ENCODE measurements at places on chromosomes 5 and 9.

DNA sequence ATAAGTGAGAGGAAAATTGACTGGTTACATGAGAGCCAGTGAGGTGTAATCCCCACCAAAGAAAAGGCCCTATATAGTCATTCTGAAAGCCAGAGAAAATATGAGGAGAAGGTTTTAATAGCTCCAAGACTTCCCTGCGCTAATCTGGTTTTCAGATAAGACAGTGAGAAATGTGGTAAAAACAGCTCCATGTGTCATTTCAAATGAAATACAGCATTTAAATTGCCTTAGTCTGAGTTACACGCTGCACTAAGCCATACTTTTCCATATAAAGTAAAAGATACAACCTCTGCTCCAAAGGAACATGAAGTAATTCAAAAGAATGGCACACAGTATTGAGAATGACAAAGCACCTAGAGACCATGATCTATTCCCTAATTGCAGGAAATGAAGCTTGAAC is 378.0 kb upstream of the PDE4D start:
- DNase-seq, result no peak

DNA sequence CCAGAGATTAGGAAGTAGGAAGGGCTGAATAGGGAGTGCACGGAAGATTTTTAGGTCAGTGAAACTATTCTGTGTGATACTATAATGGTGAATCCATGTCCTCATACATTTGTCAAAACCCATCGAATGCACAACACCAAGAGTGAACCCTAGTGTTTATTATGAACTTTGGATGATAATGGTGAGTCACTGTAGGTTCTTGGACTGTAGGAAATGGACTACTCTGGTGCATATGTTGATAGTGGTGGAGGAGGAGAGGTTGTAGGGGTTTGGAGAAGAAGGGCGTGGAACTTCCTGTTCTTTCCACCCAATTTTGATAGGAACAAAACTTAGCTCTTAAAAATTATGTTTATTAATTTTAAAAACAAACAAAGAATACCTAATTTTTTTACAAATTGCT is 14.3 kb downstream of the CTSL start:
- DNase-seq, result no peak

DNA sequence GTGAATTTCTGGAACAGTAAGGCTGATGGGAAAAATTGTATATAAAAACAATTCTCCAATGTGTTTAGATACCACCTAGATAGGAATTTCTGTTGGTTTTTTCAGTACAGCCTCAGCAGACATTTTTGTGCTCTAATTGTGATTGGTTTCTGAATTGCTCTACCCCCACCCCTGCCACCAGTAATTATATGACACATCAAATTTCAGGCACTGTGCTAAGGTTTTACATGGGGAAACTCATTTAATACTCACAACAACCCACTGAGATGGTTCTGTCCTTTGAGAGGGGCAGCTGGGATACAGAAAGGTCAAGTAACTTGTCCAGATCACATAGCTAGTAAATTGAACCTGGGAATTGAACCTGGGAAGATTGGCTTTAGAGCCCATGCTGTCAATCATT is 288.0 kb downstream of the ARHGEF28 start:
- no peak for DNase-seq

DNA sequence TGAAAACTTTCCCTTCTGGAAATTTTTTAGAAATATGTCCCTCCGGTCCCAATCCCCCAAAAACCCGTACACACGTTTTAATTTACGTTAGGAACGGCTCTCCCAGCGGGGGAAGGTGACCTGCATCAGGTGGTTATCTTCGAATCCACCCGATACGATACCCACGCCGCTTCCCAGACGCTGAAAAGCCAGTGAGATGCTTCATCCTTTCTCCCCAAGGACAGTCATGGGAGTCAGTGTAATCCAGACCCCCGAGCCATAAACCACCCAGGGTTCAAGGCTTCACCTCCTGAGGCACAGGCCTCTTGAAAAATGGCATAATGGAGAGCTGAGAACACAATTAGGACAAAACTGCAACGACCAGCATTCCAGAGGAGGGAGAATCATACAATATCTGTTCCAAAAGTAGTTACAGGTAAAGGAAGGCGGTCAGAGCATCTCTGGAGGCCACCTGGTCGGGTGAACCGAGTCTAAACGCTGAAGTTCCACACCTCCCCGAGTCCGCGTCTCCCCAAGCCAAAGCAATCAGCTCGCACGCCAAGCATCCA is 857 bp downstream of the FAM169A start:
- DNase-seq, result no peak

GRCh38 chr5:128154943-128155342 is 71.4 kb downstream of the SLC12A2 start:
- DNase-seq, result no peak

DNA sequence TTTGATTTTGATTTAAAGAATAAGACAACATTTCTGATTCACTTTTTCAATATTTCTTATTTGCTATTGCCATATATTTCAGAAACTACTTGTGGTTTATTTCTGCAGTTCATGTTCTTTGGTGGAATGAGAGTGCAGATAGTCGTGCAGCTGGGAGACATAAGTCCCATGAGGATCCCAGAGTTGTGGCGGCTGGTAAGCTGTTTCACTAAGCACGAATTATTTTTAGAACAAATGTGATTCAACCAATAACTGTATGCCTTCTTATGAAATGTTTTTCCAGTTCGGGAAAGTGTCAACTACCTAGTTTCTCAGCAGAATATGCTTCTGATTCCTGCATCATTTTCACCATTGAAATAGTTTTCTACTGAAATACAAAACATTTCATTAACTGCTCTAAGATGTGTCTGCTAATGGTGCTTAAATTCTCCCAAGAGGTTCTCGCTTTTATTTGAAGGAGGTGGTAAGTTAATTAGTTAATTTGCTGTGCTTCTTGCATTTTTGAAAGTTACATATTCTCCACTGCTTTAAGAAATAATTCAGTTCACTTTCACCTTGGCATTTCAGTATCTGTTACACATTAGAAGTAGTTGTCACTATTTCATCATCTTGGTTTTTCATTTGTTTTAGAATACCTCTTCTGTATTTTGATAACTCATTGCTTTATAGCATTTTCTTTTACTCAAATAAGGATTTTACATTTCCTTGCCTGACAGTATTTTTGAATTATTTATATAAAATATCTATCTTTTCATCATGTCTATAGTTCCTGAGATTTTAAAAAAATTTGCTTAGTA is 9.0 kb downstream of the NIPSNAP3B start:
- DNase-seq, result no peak

DNA sequence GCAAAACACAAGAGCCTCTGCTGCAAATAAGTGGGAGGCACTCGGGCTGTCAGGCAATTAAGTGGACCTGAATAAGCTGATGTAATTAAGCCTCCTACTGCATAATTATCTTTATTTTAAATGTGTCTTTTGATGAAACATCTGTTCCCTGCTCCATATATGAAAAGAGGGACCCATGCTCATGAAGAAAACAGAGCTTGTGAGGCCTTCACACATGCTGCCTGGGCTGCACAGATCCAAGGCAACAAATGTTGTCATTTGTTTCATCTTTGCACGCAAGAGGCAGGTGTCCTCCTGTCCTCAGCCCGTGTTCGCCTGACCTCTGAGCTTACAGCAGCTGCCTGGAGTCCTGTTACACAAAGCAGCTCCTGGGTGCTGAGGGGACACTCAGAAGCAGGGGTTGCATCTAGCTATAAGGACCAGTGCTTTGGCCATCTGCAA is 381.1 kb downstream of the ZNF608 start:
- no peak for DNase-seq

GRCh38 chr5:124511791-124512190 is 234.6 kb downstream of the ZNF608 start:
- no peak for DNase-seq

DNA sequence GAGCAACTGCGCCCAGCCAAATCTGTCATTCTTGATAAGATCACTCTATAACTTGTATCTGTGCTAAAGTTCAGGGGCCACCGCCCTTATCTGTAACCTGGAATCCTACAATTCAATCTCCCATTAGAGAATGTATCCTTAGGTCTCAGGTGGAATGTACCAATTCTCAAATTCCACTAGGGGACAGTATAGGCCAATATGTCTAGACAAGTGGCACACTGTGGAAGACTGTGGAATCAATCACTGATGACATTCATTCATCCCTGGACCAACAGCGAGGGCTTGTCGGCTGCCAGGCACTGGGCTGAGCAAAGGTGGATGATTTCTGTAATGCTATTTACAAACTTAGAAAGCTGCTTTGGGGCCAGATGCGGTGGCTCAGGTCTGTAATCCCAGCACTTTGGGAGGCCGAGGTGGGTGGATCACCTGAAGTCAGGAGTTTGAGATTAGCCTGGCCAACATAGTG is 28.7 kb upstream of the MEGF9 start:
- no peak for DNase-seq

GRCh38 chr5:51988634-51989033 is 605.4 kb downstream of the ISL1 start:
- DNase-seq, result no peak

- DNase-seq, result no peak
These were observed 87.9 kb upstream of the SLC24A2 start for GRCh38 chr9:19876569-19877316.

- DNase-seq, result no peak
These were observed 454.4 kb upstream of the TRPC7 start for GRCh38 chr5:136819526-136820302.

GRCh38 chr5:149939546-149939945 is 5.0 kb downstream of the PDE6A start:
- DNase-seq, result no peak

DNA sequence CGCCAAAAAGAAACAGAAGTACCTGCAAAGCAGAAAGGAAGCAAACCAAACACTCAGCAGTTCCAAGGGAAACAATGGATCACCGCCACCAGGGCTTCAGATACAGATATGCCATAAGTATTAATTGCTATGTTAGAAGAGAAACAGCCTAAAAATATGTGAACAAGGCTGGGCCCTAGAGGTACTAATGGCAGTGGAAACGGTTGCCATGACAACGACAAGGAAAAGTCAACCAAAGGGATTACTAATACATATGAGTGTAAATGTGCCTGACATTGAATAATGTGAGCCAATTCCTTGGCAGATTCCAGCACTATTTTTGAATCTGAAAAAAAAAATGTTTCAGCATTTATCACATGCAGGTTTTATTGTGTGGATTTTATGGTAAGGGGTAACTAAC is 75.0 kb downstream of the CAVIN4 start:
- DNase-seq, result no peak

GRCh38 chr5:76470976-76471375 is 67.9 kb downstream of the IQGAP2 start:
- no peak for DNase-seq

GRCh38 chr5:51567636-51568035 is 184.4 kb downstream of the ISL1 start:
- DNase-seq, result no peak

DNA sequence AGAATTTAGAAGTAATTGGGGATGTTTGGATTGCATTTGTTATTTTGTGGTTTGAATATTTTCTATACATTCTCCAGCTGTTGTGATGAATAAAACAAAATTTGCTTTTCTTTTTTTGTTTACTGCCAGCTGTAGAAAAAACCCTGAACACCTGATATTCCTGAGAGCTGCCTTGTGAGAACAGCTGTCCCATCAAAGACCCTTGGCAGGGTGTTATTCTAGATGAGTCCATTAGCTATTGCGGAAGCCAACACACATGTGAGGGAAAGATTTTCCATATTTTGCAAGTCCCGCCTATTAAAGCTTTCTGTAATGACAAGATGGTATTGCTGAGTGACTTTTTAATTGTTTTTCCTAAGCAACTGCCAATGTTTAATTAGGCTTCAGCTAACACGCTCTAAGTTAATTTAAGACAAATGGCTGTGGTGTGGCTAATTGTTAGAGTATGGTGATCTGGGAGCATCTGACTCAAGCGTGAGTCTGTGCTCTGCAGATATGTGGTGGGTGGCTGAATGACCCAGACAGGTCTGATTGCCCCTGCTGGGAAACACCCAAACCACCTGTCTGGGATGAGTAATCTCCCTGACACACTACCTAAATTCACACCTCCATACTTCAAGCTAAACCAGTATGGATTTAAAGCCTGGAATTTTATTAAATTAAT is 86.5 kb upstream of the PRLR start:
- DNase-seq, result no peak

DNA sequence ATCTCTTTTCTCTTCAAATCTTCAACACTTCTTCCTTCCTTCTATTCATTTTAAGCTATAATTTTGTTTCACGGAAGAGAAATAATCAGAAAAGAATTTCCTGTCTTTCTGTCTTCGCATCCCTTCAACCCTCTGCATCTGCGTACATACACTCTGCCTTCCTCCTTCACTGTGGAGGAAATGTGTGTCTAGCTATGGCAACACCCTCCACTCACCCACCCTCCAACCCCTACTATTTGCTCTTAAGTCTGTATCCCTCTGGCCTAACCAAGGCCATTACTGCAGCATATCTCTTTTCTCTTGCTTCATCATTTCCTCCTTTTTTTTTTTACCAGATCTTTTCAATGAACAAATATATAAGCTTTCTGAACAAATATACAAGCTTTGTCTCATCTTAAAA is 105.7 kb upstream of the NUDT12 start:
- DNase-seq, result no peak

DNA sequence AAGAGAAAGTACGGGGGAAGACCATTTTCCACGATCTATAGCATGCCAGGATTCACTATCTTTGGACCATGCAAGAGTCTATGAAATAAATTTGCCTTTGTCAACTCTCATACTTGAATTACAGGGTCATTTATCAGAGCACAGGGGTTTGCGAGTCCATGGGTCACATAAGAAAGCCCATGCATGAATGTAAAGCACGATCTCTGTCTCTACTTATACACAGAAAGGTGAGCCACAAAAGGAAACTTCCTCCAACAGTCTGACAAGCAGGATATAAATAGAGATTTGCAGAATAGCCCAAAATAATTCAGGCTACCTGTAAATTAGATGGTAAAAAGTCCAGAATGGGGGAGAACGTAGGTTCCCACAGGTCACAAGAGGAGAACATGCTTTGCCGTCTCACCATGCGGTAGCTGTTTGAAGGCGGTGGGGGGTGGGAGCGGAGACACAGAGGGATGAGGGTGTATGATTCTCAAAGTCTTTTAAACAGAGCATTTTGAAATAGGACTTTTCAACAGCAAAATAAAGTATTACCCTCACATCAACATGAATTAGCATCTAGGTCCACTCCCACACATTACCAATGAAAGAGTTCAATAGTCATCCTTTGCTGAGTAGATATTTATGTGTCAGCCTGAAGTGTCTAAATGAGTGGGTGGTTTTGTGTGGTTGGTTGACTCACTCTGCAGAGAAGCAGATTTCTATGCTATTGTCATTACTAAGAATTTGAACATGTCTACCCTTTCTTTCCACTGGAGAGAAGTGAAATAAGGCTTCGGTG is 279.7 kb downstream of the EBF1 start:
- DNase-seq, result no peak

DNA sequence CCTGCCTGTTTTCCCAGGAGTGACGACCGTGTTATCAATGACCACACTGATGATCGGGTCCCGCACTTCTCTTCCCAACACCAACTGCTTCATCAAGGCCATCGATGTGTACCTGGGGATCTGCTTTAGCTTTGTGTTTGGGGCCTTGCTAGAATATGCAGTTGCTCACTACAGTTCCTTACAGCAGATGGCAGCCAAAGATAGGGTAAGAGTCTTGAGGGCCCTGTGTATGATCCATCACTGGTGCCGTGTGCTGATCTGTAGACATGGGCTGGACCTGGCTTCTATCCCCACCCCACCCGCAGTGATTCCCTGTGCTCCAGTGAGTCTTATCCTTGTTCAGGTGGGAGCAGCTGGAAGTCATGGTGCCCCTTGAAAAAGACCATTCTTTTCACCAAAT is 26.0 kb downstream of the GABRP start:
- no peak for DNase-seq

- DNase-seq, result no peak
These were observed 22.7 kb upstream of the UNC5A start for GRCh38 chr5:176787676-176788075.
